AG04449 (cell line): ENCODE measurements at places on chromosomes 13 and 19.

DNA sequence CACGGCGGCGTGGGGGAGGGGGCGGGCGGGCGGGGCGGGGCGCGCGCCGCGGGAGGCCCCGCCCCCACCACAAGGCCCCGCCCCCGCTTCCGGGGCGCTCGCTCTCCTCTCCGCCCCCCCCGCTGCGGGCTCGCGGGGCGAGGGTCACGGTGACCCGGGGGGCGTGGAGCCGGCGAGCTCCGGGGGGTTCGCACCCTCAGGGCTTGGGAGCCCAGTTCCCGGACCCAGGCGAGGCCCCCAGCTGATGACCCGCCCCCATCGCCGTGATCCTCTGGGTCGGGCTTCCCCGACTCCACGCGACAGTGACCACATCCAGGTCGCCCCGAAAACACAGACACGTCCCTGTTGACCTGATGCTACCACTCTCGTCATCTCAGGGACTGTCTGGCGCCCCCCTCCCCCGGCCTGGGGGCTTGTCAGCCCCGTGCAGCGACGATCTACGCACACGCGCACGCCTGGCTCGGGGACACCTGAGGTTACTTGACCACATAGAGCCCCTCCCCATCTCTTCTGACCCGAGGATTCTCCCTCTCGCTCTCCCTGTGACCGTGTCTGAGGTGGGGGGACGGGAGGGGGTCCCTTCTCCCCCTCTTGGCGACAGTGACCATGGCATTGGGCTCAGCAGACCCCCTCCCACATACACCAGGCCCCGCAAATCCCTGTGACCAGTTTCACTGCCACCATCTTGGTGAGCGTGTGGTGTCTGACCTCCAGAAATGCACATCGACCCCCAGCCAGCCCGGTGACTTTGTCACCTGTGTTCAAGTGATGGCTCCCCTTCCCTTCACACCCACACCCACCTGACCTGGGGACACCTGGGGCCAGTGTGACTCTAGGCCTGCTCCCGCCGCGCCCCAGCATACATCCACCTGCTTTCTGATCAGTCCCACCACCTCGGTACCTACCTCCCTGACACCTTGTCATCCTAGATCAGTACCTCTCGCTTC, 670 bp downstream of the MAP2K7 start:
- DNase-seq, result no peak

DNA sequence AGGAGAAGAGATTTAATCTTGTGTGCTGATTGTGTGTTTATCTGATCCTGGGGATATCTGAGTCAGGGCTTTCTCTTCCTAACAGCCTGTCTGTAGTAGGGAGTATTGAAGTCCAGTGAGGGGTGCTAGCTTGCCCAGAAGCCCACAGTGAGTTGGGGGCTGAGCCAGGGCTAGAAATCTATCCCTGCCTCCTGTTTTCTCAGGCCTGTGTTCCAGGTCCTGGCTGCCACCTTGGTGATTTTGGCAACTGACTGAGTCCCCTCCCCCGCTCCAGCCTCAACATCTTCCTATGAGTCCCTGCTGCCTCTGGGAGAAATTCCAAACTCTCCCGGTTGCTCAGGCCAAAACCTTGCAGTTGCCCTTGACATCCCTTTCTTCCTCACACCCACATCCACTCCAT, 7.7 kb upstream of the NOVA2 start:
- no peak for DNase-seq

- no peak for DNase-seq
Observed at GRCh38 chr13:101211261-101211660, 205.0 kb downstream of the NALCN start.

DNA sequence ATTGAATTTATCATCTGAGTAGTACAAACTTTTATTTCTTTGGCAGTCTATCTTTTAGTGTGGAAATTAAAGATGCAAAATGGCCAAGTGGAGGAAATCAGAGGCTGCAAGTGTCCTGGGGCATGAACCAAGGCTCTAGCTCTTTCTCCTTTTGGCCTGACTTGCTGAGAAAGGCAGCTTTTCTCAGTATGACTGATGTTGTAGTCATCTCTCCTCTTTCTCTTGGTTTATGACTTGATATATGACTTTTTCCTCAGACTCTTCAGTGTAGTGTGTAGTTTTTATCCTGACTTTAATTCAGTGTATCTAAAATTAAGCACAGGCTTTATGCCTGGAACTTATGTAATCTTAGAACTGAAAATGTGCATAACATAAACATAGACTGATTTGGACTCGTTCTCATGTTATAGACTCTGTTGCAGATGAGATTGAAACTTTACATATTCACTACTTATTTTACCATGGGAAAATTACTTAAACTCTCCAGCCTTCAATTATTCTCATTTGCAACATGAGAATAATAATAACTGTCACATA, 65.7 kb downstream of the SLITRK5 start:
- DNase-seq, result no peak
